Activated CD4-positive, alpha-beta T cell treated with anti-CD3 and anti-CD28 coated beads for 36 hours (primary cell): ENCODE measurements at places on chromosomes 1 and 21. TPM values are rescaled to one million over a fixed set of nuclear protein-coding genes. Genes with fewer than 3 reads are reported as not detected.

The BGLAP gene
- total RNA-seq = 2.4 TPM

DNA sequence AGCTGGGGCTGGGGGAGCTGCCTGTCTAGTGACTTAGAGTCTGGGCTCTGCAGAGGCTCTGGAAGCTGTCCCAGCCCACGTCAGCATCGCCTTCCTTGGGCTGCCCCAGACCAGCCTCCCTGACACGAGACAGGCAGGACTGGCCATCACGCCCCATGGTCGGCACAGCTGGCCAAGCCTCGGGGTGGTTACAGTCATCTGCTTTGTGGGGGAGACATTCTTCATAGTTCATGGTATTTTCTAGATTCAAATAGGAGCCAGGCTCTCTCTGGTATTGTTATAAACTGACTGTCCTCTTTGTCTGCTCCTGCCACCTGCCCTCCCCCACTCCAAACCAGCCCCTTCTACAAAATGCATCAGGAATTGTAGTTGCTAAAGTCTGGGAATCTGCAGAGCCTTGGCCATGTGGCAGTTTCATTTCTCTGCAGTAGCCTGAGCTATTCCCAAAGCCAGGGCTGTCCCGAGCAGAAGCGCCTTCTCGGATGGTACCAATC lies 29.4 kb downstream of the OLFML2B start:
- H3K27ac ChIP-seq = no peak overlapping the region
- H3K36me3 ChIP-seq = peaks cover 2% of the 10 kb centered on the region
- H3K4me1 ChIP-seq = no peaks in the 10 kb centered on the region
- no peak for DNase-seq

DNA sequence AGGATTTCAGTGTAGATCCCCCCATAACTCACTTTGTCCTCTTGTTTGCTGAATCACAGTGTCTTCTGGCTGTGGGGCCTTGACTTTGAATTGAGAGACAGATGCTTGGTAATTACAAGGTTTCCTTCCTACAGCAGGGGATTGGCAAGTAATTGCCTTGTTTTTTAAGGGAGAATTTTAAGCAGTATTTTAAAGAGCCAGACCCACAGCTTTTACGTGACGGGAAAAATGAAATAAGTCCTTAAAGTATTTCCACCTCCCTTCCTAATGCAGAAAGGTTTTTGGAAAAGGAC lies 41.0 kb downstream of the PGBD5 start:
- peaks cover 5% of the 10 kb centered on the region for H3K27me3 ChIP-seq
- no peak for DNase-seq
- no peak overlapping the region for H3K4me3 ChIP-seq
- no peaks in the 10 kb centered on the region for H3K4me1 ChIP-seq
- H3K36me3 ChIP-seq = no peaks in the 10 kb centered on the region

The F13B gene
- total RNA-seq = not detected

- H3K4me3 ChIP-seq = peak overlapping the region; percentile 87
- no peaks in the 10 kb centered on the region for H3K27me3 ChIP-seq
- peaks cover 42% of the 10 kb centered on the region for H3K4me1 ChIP-seq
- peak; percentile 65 for DNase-seq
- peaks cover 34% of the 10 kb centered on the region for H3K36me3 ChIP-seq
Measured at GRCh38 chr1:205748403-205749233, 1.4 kb downstream of the NUCKS1 start.

The TOR1AIP2 gene
- total RNA-seq = 47.7 TPM

DNA sequence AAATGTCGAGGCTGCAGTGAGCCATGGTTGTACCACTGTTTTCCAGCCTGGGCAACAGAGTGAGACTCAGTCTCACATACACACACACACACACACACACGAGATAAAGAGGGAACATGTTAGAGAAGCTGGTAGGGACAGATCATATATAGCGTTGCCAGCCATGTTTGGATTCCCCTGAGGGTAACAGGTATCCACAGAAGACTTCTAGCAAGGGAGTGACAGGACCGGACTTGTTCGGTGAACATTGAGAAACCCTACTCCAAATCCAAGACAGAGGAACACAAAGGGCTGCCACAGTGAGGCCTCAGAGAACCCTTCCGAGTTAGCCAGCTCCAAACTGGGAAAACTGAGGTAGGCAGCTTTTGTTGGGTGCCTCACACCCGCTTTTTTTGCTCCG lies 3.7 kb upstream of the SARS1 start:
- peaks cover 1% of the 10 kb centered on the region for H3K27me3 ChIP-seq
- peaks cover 8% of the 10 kb centered on the region for H3K4me1 ChIP-seq
- H3K36me3 ChIP-seq = peaks cover 9% of the 10 kb centered on the region
- H3K4me3 ChIP-seq = no peak overlapping the region

The SLAMF9 gene
- total RNA-seq = not detected

The IL12RB2 gene
- 77.9 TPM for total RNA-seq

GRCh38 chr1:150650193-150650592 lies 20.8 kb upstream of the ENSA start:
- no peak overlapping the region for H3K4me3 ChIP-seq
- no peak overlapping the region for H3K27ac ChIP-seq
- no peaks in the 10 kb centered on the region for H3K27me3 ChIP-seq
- no peak for DNase-seq
- peaks cover 10% of the 10 kb centered on the region for H3K36me3 ChIP-seq

The IFNLR1 gene
- total RNA-seq = 6.6 TPM

The F11R gene
- total RNA-seq = 16.9 TPM

- DNase-seq = no peak
- peak overlapping the region; percentile 26 for H3K27ac ChIP-seq
- H3K4me3 ChIP-seq = no peak overlapping the region
- H3K27me3 ChIP-seq = no peaks in the 10 kb centered on the region
- H3K4me1 ChIP-seq = peaks cover 81% of the 10 kb centered on the region
- H3K36me3 ChIP-seq = peaks cover 8% of the 10 kb centered on the region
Measured at GRCh38 chr1:154414606-154415005, 9.5 kb downstream of the IL6R start.

GRCh38 chr1:6287431-6287886 lies 26.6 kb upstream of the GPR153 start:
- H3K4me1 ChIP-seq = no peaks in the 10 kb centered on the region
- no peak overlapping the region for H3K4me3 ChIP-seq
- H3K27me3 ChIP-seq = no peaks in the 10 kb centered on the region
- DNase-seq = no peak
- H3K27ac ChIP-seq = no peak overlapping the region
- peaks cover 4% of the 10 kb centered on the region for H3K36me3 ChIP-seq

- H3K4me3 ChIP-seq = no peak overlapping the region
- no peaks in the 10 kb centered on the region for H3K36me3 ChIP-seq
Measured at GRCh38 chr1:4393191-4393590, 261.2 kb upstream of the AJAP1 start.

GRCh38 chr1:71561206-71561605 lies 480.4 kb upstream of the ZRANB2 start:
- H3K4me3 ChIP-seq = no peak overlapping the region
- H3K27ac ChIP-seq = no peak overlapping the region
- H3K36me3 ChIP-seq = no peaks in the 10 kb centered on the region
- no peak for DNase-seq
- H3K4me1 ChIP-seq = no peaks in the 10 kb centered on the region

- H3K27ac ChIP-seq = no peak overlapping the region
- H3K27me3 ChIP-seq = peaks cover 79% of the 10 kb centered on the region
- no peak for DNase-seq
- no peak overlapping the region for H3K4me3 ChIP-seq
Measured at GRCh38 chr1:90720145-90720636, 3.1 kb upstream of the BARHL2 start.

DNA sequence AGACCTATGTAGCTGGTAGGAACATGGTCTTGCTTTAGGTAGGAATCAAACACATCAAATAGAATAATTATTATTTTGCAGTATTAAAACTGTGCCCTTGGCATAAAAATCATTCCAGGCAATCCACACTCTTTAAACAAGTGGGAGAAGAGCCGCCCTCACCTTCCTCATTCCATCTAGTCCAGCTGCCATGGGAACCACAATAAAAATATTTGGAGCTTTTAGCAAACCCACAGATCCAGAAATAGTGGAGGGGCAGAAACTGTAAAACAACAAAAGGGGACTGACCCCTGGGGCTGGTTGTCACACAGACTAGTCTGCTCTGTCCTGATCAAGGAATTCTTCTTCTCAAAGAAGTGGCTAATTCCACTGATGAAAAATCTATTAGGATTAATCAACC lies 61.6 kb downstream of the PTPRC start:
- peak overlapping the region; percentile 73 for H3K27ac ChIP-seq
- no peak overlapping the region for H3K4me3 ChIP-seq
- H3K4me1 ChIP-seq = peaks cover 81% of the 10 kb centered on the region
- no peak for DNase-seq
- H3K36me3 ChIP-seq = peaks cover 81% of the 10 kb centered on the region
- no peaks in the 10 kb centered on the region for H3K27me3 ChIP-seq

GRCh38 chr1:22411589-22411988 lies 40.1 kb upstream of the ZBTB40 start:
- H3K4me3 ChIP-seq = no peak overlapping the region
- no peaks in the 10 kb centered on the region for H3K4me1 ChIP-seq
- peaks cover 6% of the 10 kb centered on the region for H3K27me3 ChIP-seq
- no peak for DNase-seq
- H3K36me3 ChIP-seq = no peaks in the 10 kb centered on the region

- peak overlapping the region; percentile 94 for H3K4me3 ChIP-seq
- peak overlapping the region; percentile 94 for H3K27ac ChIP-seq
- H3K27me3 ChIP-seq = no peaks in the 10 kb centered on the region
- H3K36me3 ChIP-seq = peaks cover 74% of the 10 kb centered on the region
- peaks cover 73% of the 10 kb centered on the region for H3K4me1 ChIP-seq
Measured at GRCh38 chr1:24961961-24962861, 32.1 kb upstream of the RUNX3 start.

- H3K27ac ChIP-seq = no peak overlapping the region
- H3K27me3 ChIP-seq = peaks cover 2% of the 10 kb centered on the region
- H3K36me3 ChIP-seq = no peaks in the 10 kb centered on the region
- DNase-seq = no peak
Measured at GRCh38 chr1:221907166-221907932, 165.5 kb upstream of the DUSP10 start.

GRCh38 chr1:167462341-167462740 lies 56.0 kb downstream of the CD247 start:
- H3K4me1 ChIP-seq = peaks cover 90% of the 10 kb centered on the region
- peaks cover 48% of the 10 kb centered on the region for H3K36me3 ChIP-seq
- no peak overlapping the region for H3K4me3 ChIP-seq
- no peak overlapping the region for H3K27ac ChIP-seq

- no peak for DNase-seq
- H3K27me3 ChIP-seq = peaks cover 32% of the 10 kb centered on the region
- H3K4me1 ChIP-seq = peaks cover 4% of the 10 kb centered on the region
- H3K4me3 ChIP-seq = no peak overlapping the region
- H3K27ac ChIP-seq = no peak overlapping the region
Measured at GRCh38 chr1:112110031-112110430, 120.6 kb upstream of the KCND3 start.

The DNAH14 gene
- total RNA-seq = 1.6 TPM

DNA sequence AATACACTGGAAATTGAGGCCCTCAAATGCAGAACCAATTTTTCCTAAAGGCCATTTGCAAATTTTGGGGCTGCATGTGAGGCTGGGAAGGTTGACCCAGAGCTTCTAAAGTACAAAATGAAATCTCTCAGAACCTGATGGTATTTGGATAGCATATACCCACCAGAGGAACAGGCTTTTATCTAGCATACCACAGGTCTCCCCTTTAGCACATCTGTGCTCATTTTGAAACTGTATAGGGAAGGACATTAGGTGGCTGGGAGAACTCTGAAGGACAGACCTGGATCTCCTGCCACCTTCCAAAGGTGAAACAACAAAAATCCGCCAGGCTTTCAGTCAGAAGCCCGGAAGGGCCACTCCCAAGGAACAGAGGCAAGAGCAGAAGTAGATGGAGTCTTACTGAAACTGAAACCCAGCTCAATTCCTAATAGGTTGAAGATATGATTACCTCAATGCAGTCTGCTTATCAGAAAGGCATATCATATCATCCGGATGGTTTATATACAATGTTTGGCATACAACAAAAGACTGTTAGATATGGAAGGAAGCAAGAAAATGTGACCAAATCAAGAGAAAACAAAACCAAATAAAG lies 11.6 kb downstream of the CD55 start:
- no peak overlapping the region for H3K4me3 ChIP-seq
- no peak for DNase-seq
- no peak overlapping the region for H3K27ac ChIP-seq
- peaks cover 70% of the 10 kb centered on the region for H3K4me1 ChIP-seq

The GPATCH2 gene
- total RNA-seq = 7.2 TPM

The KRTAP13-3 gene
- total RNA-seq = not detected

GRCh38 chr1:151540982-151541377 lies 871 bp downstream of the TUFT1 start:
- H3K27me3 ChIP-seq = peaks cover 7% of the 10 kb centered on the region
- H3K4me3 ChIP-seq = peak overlapping the region; percentile 90

DNA sequence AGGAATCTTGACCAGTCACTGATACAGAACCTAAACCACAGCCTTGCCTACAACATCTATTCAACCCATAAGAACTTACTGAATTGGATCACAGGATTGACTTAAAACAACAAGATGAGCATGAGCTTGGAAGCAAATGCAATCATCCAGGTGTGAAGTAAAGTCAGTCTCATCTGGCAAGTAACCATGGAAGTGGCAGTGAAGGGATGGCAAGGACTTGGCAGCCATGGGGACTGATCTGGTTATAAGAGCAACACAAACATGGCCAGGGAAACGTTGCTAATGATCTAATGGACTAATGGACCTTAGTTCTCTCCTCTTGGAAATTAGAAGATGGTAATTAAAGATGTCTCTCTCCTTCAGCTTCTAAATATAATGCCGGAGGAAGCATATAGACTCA lies 133.1 kb downstream of the VAV3 start:
- peaks cover 32% of the 10 kb centered on the region for H3K4me1 ChIP-seq
- no peak overlapping the region for H3K4me3 ChIP-seq
- H3K27ac ChIP-seq = no peak overlapping the region
- no peak for DNase-seq

The CNR2 gene
- not detected for total RNA-seq
